ENCODE measurements at places on chromosomes 2 and 18.

DNA sequence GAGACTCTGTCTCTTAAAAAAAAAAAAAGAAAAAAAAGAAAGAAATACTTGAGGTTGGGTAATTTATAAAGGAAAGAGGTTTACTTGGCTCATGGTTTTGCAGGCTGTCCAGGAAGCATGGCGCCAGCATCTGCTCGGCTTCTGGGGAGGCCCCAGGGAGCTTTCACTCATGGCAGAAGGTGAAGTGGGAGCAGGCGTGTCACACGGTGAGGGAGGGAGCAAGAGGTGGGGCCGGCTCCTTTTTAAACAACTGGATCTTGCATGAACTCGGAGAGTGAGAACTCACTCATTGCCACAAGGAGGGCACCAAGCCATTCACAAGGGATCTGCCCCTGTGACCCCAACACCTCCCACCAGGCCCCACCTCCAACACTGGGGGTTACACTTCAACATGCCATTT lies 30.6 kb downstream of the CYP26B1 start:
- ATAC-seq, result no peak

DNA sequence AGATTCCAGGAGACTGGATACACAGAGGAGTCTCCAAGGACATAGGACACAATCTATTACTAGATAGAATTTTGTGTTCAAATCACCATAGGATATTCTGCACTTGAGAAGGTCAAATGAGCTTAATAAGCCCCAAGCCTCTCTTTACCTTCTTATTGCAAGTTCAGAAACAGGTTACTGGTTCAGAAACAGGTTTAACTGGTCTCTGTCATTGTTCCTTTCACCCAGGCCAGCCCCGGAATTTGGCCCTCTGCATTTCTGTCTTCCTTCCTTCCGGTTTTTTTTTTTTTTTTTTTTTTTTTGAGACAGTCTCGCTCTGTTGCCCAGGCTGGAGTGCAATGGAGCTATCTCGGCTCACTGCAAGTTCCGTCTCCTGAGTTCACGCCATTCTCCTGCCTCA lies 700.2 kb downstream of the EPHA4 start:
- ATAC-seq, result no peak

DNA sequence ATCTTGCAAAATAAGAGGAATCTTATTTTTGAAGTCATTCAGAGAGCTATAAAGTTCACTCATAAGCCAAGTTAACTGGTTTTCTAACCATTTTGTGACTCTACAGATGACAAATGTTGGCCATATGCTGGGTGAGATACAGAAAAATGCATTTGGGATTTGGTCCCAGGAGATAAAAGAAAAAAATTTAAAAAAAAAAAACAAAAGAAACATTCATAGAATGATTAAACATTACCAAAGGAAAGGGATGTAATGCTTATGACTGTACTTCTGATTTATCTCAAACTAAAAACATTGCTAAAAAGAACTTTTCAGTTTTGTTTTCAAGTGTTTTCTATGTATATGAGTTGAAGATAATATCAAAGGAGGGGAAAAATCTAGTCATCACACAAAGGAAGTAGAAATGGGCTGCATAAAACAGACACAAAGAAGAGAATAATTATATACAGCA lies 43.1 kb downstream of the PELI1 start:
- ATAC-seq, result peak; percentile 86

GRCh38 chr18:22344908-22345670 lies 72.6 kb downstream of the CTAGE1 start:
- ATAC-seq, result no peak

DNA sequence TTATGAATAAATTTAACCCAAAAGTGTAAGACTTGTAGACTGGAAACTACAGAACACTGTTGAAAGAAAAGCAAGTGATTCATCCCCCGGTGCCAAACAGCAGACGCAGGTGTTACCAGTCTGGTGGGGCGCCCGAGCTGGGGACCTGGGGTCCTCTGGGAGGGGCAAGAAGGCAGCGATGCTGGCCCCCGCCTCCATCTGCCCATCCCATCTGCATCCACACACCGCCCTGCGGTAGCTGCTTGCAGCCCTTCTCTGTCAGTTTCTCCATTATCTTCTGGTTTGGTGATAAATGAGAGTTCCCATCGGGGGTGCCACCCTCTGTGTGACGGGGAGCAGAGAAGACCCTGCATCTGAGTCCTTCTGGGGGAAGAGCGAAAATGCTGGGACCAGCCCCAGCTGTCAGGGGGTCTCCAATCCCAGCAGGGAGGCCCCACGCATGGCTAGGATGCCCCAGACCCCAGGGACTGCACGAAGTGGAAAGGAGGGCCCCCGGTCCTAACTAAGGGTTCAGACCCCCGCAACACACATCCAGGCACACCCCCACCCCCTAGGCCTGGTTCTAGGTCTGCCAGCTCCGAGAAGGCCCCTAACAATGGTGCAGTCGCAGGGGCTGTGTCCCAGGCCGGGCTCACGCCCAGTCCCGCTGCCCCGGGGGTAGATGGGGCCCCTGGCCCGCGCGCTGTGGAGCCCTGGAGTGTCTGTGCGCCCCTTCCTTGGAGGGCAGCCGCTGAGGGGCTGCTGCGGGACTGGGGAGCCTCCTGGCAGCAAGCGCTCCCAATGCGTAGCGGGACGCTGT lies 686 bp upstream of the RGPD8 start:
- ATAC-seq, result no peak

GRCh38 chr2:215808996-215809395 lies 204.4 kb downstream of the MREG start:
- ATAC-seq, result no peak

- no peak for ATAC-seq
Measured at GRCh38 chr2:181399027-181399426, 58.2 kb upstream of the ITGA4 start.

DNA sequence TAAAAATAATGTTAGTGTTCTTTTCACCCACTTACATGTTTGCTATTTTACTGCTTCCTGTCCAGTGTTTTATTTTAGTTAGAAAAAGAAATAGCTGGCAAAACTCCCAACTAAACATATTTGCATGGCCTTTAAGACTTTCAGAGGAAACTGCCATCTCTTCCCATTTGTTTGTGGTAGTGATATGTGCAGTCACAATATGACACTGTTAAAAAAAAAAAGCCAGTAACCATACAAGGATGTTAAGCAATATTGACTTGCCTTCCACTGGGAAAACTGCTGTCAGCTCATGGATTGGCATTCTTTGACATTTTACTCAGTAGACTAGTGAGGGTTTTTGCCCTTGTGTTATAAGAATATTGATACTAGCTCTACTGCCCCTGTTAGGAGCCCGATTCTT lies 29.1 kb downstream of the XIRP2 start:
- ATAC-seq, result no peak

GRCh38 chr2:232013701-232014353 lies 52.3 kb downstream of the DIS3L2 start:
- no peak for ATAC-seq

DNA sequence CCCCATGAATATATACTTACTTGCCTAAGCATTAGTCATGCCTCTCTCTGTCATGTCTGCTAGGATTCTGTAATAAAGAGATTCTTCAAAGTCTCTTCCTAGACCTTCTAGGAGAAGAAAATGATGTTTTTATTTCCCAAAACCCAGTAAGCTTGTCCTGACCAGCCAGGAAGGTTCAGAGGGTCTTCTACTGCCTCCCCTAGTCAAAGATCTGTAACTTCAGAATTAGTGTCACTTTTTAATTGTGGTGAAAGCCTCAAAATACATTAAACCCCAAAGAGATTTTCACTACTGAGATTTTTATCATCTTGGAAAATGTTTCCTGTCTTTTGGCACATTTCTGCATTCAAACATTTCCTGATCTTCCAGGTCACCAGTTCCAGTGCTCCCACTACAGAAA lies 232.9 kb upstream of the STK17B start:
- ATAC-seq, result no peak

- ATAC-seq, result no peak
Measured at GRCh38 chr2:65782996-65783650, 350.7 kb upstream of the SPRED2 start.

- ATAC-seq, result no peak
Measured at GRCh38 chr2:148939271-148939670, 64.2 kb downstream of the KIF5C start.

DNA sequence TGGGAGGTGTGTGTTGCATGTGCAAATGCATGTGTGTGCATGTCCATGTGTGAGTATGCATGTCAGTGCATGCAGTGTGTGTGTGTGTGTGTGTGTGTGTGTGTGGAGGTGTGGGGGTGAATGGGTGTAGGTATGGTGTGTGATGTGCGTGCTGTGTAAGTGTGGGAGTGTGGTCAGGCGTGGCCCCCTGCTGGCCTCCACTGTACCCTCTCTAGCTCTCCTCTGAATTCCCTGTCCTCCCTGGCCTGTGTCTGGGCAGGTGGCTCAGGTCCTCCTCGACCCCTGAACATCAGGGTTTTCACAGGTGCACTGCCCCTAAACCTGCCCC lies 230.2 kb downstream of the CELF4 start:
- no peak for ATAC-seq

- no peak for ATAC-seq
Measured at GRCh38 chr18:8786483-8787370, 81.4 kb downstream of the MTCL1 start.

DNA sequence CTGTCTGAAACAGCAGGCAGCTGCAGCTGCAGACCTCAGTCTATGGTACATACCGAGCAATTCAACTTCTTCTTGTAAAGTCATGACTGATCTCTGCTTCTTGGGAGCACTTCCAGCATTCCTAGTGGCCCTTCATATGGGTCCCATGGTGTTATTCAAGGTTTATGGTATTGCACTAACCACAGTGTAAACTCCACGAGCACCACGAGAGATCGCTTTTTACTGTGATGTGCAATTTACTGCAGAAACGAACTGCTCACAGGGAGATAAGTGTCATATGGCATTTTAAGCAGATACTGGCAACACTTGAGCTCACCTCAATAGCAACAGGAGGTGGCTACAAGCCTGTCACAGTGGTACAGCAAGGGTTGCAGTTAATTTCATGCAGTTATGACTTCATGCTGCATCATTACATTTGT lies 38.6 kb upstream of the SH3BP4 start:
- ATAC-seq, result no peak

- ATAC-seq, result no peak
Measured at GRCh38 chr2:54967759-54968365, 82.4 kb downstream of the RTN4 start.

- ATAC-seq, result no peak
Measured at GRCh38 chr2:9971890-9972289, 20.4 kb downstream of the GRHL1 start.

- no peak for ATAC-seq
Measured at GRCh38 chr2:20706786-20707185, 39.8 kb downstream of the GDF7 start.

DNA sequence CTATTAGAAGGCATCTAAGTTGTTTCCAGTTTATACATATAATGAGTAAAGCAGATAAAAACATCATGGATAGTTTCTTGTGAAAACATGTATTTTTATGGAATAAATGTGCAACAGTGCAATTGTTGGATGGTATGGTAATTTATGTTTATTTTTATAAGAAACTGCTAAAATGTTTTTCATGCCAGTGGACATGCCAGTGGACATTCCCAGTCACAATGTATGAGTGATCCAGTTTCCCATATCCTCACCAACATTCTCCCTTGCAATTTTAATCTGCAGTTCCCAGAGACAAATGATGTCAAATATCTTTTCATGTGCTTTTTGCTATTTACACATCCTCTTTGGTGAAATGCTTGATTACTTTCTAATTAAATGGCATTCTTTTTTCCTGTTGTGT lies 818.6 kb downstream of the SUCLG1 start:
- ATAC-seq, result no peak

GRCh38 chr2:133377599-133377998 lies 190.7 kb downstream of the NCKAP5 start:
- ATAC-seq, result no peak

- no peak for ATAC-seq
Measured at GRCh38 chr18:23881778-23882177, 132.8 kb upstream of the TTC39C start.

DNA sequence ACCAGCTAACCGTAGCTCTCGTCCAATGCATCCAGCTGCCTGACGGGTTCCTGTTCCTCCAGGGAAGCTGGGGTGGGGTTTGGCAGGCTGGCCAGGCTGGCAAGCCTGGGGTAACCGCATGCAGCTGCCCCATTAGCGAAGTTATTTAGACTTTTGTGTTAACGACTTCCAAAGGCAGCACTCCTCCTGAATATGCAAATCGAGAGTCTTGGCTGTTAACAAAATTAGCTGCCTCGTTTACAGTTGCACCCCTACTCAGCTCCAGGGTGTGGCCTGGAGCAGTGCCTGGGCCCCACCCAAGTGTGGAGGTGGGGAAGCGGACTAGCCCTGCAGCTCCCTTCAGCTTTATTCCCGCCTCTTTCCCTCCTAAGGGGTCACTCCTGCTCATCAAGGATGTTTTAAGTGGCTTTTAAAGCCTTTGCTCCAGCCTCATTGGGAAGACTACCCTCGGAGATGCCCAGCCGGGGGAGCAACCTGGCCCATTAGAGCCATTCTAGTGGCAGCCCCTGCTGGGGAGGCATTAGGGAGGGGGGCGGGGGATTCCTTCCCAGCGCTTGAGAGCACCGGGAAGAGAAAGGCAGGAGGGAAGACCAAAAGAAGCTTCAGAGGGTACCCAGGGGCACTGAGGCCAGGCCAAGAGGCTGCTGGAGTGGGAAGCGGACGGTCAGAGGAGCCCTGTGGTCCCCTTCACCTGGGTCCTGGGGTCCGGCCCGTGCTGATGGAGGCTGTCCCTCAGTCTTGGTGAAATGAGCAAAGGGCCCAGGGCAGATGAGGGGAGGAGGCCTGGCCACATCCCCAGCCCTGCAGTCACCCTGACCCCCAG lies 204.1 kb downstream of the CELF4 start:
- no peak for ATAC-seq

GRCh38 chr2:222844323-222844722 lies 16.5 kb upstream of the ACSL3 start:
- peak; percentile 25 for ATAC-seq

- ATAC-seq, result no peak
Measured at GRCh38 chr2:46177461-46178089, 119.6 kb upstream of the EPAS1 start.

- ATAC-seq, result no peak
Measured at GRCh38 chr2:10256031-10256514, 46.6 kb upstream of the HPCAL1 start.

- peak; percentile 63 for ATAC-seq
Measured at GRCh38 chr2:16756831-16757644, 91.4 kb upstream of the CYRIA start.
